ENCODE measurements at places on chromosomes 6 and 20.
A peak's percentile ranks its signal among the peaks of the same experiment; 100 is the strongest.

DNA sequence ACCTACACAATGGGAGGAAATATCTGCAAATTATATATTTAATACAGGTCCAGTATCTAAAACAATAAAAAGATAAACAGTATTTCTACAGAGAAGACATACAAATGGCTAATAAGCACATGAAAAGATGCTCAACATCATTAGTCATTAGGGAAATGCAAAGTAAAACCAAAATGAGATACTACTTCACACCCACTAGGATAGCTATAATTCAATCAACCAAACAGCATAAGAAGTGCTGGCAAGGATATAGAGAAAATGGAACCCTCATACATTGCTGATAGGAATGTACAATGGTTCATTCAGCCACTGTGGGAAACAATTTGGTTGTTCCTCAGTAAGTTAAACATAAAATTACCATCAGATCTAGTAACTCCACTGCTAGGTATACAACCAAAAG is 48.7 kb downstream of the NUDT3 start:
- DNase-seq: no peak

GRCh38 chr20:23657202-23657601 is 19.4 kb upstream of the CST3 start:
- DNase-seq: no peak

DNA sequence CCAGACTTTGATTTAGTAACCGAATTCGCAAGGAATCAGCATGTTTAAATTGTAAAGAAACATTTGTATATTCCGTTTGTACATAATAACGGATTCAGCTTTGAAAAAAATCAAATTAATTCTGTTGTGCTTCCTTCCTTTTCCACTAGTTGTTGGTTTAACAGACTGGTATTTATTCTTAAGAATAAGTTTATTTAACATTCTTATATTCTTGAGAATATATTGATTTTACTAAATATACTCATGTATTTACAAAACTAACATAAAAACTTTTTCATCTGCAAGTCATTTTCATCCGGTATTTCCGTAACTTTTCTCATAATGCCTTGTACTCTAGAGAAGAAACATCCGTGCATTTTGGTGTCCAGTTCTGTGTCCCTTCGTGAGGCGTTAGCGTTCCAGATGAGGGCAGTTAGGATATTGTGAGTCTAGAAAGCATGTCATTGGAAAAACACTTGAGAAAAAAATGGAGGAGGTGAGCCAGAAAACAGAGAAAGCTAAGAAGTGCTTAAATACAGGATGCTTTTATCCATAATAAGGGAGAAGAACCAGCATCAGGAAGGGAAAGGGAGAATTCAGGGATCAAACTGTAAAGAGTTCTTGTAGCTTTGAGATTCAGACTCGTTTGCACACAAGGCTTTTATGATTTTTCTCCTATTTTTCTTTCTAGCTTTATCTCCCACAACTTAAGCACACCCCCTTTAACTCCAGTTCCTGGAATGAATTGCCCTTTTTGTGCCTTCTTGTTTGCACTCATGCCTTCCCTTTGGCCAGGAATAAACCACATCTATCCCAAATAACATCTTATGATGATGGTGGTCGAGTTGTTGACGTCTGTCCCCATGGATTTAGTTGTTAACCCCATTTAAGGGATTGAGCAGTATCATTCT is 1.8 kb downstream of the WRNIP1 start:
- no peak for DNase-seq

GRCh38 chr6:101883505-101883904 is 490.0 kb downstream of the GRIK2 start:
- no peak for DNase-seq

- DNase-seq: no peak
Measured at GRCh38 chr6:64160486-64160885, 524.9 kb downstream of the PHF3 start.

GRCh38 chr6:1127597-1128288 is 184.2 kb upstream of the FOXQ1 start:
- DNase-seq: no peak

DNA sequence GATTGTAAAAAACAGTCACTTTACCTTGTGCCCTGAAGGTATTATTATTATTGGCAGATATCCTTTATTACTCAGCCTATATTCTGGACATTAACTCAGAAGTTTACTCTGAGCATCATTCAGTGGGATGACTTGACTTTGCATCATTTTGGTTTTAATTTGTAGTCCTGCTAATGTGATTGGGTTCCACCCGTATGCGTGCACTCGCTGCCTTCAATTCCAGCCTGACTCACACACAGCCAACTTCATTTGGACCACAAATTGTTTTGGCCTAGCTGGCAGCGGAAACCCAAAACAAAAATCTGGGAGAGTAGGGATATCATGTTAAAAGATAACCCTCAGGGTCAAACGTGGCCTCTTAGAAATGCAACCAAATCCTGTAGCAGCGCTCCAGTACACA is 704.4 kb upstream of the SLC35B3 start:
- DNase-seq: peak; percentile 26

GRCh38 chr6:26225848-26226578 is 138.8 kb downstream of the HFE start:
- DNase-seq: no peak

GRCh38 chr6:166423781-166424180 is 41.0 kb upstream of the MPC1 start:
- DNase-seq: no peak

GRCh38 chr6:140857739-140858380 is 1274.9 kb upstream of the GJE1 start:
- no peak for DNase-seq

DNA sequence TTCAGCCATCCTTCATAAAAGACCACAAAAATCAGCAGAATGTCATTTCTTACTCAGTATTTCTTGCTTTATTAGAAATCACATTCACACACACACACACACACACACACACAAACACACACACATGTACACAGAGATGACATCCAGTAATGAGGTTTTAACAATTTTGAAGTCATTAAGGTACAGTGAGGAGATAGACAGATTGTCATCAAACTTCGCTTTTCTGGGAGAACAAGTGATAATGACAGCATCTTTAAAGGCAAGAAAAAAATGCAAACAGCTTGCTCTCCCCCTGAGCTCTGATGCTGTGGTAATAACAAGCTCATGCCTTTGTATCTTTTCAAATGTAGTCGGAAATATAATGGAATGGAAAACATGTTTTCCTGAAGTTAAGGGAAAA is 184.4 kb upstream of the RNF217 start:
- DNase-seq: no peak

GRCh38 chr6:9515633-9516606 is 899.0 kb downstream of the TFAP2A start:
- DNase-seq: no peak

DNA sequence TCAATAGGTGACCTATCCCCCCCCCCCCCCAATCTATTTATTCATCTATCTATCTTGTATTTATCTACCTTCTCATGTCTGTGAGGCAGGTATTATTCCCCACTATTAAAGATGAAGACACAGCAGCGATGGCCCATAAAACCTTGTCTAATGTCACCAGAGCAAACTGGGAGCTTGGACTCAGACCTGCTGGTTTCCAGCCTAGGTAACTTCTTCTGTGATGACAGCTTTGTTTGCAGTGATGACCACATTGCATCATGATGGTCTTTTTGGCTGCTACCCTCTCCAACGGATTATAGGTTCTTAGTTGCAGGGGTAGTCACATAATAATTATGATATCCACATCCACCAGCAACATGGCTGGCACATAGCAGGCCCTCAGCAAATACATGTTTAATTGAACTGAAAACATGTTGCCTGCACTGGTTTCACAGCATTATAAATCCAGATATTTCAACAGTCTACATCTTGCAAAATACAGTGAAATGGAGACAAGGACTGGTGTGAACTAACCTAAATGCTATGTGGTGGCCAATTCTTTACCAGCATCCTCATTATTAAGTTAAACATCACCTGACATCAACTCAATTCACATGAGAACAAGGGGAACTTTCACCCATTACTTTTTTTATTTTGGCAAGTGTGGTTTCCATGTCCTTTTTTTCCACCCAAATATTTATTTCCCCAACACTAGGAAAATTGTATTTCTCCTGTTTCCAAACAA is 712.5 kb upstream of the NRSN1 start:
- DNase-seq: no peak

GRCh38 chr6:166824146-166824879 is 132.0 kb downstream of the RNASET2 start:
- DNase-seq: no peak

DNA sequence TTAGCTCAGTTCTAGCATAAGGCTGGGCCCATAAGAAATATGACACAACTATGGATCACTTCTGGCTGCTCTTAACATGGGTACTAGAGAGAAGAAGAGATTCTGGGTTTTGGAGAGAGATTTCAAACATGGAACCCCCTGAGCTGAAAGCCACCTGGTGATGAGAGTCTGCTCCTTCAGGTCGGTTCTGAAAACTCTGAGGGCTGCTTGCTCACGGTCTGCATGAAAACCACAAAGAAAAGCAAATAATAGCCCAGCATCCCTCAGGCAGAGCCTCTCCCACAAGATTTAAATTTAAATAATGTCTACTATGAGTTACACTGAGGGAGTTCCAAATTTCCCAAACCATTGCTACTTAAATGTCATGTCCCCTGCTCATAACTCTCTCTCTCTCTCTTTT is 301.5 kb downstream of the BMP7 start:
- DNase-seq: no peak

DNA sequence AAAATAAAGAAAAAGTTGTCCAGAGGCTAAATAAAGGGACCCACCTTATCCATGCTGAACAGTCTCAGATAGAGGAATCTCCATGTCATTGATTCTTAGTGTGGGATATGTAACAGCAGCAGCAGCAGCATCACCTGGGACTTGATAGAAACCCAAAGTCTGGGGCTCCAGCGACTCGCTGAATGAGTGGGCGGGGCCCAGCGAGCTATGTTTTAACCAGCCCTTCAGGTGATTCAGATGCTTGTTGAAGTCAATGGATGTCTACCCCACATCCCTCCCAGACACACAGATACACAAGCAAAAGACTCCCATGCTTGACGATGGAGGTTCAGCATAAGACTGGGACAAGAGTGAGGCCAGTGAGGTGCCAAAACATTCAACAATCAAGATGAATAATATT is 298.6 kb downstream of the UBE3D start:
- no peak for DNase-seq

DNA sequence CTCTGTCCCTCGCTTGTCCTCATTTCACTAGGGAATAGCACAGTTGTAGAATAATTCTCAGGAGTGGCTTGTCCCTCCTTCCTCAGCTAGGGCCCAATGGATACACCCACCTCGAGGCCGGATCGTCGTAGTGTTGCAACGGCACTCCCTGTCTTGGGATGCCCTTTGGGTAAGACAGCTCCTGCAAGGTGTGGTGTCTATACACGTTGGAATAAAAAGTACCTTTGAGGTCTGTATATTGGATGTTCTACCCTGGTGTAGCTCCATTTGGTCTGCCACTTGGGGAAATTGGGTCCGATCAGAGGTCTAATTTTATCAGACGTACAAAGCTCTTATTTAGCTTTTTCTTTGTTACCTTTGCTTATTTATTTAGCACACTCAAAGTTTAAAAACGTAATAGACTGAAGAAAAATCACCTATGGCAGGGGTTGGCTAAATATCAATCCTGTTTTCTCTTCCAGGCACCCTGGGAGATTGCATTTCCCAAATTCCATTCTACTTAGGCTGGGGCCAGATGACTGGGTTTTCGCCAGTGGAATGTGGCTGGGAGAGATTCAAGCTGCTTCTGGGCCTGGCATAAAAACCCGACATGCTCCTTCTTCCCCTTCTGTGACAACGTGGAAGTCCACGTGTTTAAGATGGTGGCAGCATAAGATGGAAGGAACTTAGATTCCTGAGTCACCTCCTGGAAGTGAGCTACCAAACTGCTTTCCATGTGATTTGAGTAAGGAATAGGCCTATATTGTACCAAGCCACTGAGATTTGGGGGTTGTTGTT is 82.3 kb upstream of the CD83 start:
- DNase-seq: peak; percentile 53

DNA sequence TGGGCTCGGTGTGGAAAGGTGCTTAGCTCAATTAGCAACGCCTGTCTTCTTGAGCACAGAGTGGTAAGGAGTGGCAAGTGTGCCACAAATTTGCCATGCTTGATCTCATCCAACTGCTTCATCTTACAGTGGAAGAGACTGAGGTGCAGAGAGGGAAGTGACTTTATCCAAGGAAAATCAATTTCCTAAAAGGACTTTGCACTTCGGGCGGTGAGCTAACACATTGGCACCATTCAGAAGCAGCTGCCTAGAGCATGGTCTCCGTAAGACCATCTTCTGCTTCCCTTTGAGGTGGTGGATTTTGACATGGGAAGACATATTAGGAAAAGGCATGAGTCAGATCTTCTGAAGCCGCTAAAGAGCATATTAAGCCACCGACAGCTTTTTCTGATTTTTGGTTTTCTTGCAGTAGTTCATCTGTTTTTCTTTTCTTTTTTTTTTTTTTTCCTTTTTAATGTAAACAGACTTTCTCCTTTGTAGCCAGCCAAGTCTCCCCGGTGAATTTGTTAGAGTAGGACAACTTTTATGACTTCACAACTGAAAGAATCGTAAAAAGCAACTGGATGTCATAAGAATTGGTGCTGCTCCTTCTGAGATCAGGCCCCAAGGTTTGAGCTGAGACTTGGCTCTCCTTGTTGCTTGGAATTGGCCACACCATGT is 273.2 kb downstream of the CDC5L start:
- no peak for DNase-seq

DNA sequence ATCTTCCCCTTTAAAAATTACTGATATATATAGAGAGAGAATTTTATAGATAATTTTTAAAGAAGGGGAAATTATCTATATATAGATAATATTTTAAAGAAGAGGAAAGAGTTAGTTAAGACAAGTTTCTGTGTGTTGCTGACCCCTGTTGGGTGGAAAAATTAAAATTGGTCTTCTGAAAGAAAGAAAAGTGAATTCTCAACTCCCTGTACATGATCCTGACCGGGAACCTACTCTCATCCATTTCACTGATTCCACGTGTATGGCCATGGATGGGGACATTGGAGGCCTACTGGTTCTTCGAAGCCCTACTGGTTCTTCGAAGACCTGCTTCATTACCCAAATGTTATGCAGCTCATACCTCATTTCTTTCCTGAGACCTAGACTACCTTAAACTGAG is 53.0 kb upstream of the TCF21 start:
- no peak for DNase-seq

GRCh38 chr6:53862662-53863462 is 68.1 kb downstream of the LRRC1 start:
- no peak for DNase-seq

DNA sequence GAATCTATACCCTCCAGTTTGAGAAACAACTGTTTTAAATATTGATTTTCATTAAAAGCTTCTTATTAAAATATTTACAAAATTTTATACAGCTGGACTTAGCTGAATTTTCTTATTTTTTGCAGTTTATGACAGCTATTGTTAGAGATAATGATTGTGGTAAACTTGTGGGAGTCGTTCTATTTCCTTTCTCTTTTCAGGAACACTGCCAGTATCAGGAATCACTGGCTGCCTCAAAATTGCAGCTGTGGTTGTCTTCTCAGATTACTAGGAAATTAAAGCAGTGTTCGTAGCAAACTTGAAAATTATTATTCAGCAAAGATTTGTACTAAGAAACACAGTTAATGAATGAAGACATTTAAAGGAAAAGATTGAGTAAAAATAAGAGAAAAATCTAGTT is 311.0 kb downstream of the CENPW start:
- DNase-seq: no peak

- DNase-seq: no peak
Measured at GRCh38 chr6:168183613-168183970, 104.6 kb upstream of the FRMD1 start.

GRCh38 chr20:61134296-61135030 is 117.6 kb upstream of the CDH4 start:
- no peak for DNase-seq

GRCh38 chr6:15631432-15631831 is 31.4 kb downstream of the DTNBP1 start:
- no peak for DNase-seq
